NCI-H69 (cell line): ENCODE measurements at places on chromosomes 13 and 19.

GRCh38 chr13:75875450-75875849, 239.3 kb downstream of the LMO7 start:
- no peak for DNase-seq

GRCh38 chr13:111267784-111268183, 52.7 kb upstream of the TEX29 start:
- no peak for DNase-seq

DNA sequence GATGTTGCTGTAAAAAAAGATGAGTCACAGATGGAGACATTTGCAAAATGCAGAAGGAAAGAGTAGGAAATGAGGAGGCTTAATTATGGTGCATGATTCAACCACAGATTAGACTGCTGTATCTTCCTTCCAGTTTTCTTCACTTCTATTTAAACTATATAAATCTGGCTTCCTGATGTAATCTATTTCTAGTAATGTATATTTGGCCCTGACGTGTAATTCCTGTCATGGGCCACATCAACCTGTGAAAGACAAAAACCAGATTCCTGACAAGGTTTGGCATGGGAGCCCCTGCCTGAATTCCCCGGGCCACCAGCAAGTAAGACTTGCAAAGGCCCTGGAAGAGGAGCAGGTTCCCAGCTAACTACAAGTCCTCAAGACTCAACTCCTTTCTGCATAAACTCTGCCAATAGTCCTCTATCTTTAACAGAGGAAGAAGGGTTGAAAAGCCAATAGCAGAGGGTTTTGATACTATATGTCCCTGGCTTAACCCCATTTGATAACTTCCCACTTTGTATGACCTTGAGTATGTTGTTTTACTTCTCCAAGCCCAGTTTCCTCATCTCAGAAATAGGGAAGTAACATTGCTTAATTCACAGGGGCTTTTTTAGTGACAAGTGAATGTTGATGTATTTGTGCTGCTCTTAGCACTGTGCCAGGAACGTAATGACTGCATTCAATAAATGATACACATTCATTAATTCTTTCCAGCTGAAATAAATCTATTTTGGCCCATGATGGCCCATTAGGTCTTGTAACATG, 172.7 kb downstream of the SPRY2 start:
- no peak for DNase-seq

DNA sequence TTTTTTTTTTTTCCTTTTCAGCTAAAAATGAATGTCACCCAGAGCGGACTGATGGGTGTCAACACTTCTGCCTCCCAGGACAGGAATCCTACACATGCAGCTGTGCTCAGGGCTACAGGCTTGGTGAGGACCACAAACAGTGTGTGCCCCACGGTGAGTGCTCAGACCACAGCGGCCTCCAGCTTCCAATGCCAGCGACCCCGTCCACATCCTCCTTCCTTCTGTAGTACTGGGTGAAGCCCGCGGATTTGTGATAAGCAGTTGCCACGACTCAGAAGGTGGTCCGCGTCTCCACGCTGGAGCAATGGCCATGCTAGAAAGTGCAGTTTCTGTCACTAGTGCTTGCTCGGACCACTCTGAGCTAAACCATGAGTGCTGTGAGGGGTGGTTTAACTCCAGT, 6.0 kb downstream of the PROZ start:
- DNase-seq, result no peak

- no peak for DNase-seq
Observed at GRCh38 chr19:16227837-16228636, 30.3 kb downstream of the AP1M1 start.

DNA sequence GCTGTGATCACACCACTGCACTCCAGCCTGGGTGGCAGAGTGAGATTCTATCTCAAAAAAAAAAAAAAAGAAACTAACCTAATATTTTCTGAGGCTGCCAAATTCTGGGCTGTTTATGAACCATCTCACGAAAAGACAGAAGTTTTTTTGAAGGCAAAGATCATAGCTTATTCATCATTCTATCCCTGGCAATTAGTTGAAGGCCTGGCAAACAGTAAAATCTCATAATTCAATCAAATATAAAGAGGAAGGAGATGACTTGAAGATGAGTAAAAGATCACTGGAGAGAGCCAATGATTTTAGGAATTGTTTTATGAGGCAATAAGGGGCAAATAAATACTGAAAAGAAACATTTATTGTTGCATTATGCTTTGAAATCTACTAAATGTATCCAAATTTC, 216.5 kb downstream of the DCLK1 start:
- DNase-seq, result no peak

- DNase-seq, result peak; percentile 80
Observed at GRCh38 chr19:917323-918151, at the start of gene KISS1R. KISS1R (plus strand) TSS chr19:917333; CDS start chr19:917503, 170 bp downstream.

GRCh38 chr19:18063463-18063862, 23.3 kb downstream of the IL12RB1 start:
- DNase-seq, result peak; percentile 42

GRCh38 chr13:85508683-85509329, 290.4 kb downstream of the SLITRK6 start:
- DNase-seq, result peak; percentile 32

DNA sequence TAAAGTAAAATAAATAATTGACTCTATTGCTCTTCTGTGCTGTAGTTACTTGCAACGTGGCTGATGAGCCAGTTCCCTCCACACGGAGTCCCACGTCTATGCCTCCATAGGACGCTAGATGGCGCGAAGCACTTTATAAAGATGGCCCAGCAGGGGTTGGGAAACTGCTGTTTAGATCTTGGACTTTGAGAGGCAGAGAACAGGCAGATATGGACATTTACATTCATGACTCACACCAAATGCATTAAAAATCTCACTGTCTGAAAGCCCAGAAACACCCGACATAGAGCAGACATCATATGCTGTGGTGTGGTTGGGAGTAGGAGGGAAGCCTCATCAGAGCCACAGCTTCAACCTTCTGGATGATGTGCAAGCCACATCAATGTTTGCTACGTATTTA, 643.1 kb upstream of the ARGLU1 start:
- DNase-seq, result peak; percentile 96

- no peak for DNase-seq
Observed at GRCh38 chr13:42815681-42816080, 34.3 kb downstream of the FAM216B start.

GRCh38 chr13:111554539-111555267, 234.3 kb downstream of the TEX29 start:
- DNase-seq, result no peak

GRCh38 chr13:84481958-84482357, 599.7 kb upstream of the SLITRK1 start:
- DNase-seq, result no peak

DNA sequence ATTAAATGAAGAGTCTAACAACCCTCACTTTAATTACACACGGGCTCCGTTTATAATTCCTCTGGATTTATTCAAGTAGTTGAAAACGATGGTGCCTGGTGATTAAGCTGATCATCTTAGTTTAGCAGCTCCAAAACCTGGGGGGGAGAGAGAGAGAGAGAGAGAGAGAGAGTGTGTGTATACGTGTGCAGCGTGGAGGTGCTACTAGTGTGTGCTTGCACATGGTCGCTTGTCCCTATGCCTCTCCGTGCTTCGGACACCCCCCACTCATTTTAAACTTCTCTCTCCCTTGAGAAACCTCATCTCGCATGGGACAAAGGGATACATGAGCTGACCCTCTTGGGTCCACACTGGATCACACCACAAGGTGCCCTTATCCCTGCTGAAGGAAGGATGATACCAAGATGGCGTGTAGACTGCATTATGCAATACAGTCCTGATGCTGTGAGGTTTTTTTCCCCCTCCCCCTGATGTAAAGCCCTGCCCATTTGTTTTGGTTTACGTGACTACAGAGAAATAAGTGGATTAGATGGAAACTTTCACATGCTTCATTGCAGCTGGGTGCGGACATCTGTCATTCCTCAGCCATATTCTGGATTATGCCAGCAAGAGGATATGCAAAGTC, 320.8 kb downstream of the ZNF536 start:
- no peak for DNase-seq

- DNase-seq, result no peak
Observed at GRCh38 chr13:77000475-77000874, 8.6 kb downstream of the CLN5 start.

- peak; percentile 44 for DNase-seq
Observed at GRCh38 chr13:108213946-108214345, 1.4 kb downstream of the LIG4 start.

- no peak for DNase-seq
Observed at GRCh38 chr19:49217382-49217781, 59.8 kb downstream of the TRPM4 start.

GRCh38 chr13:48580896-48581295, 48.0 kb upstream of the RCBTB2 start:
- no peak for DNase-seq

- DNase-seq, result no peak
Observed at GRCh38 chr19:6817179-6817578, 44.7 kb downstream of the VAV1 start.

GRCh38 chr13:111555903-111556302, 235.5 kb downstream of the TEX29 start:
- no peak for DNase-seq

- DNase-seq, result no peak
Observed at GRCh38 chr19:39446365-39447084, 1.1 kb downstream of the SUPT5H start.

- DNase-seq, result peak; percentile 27
Observed at GRCh38 chr13:98461486-98462240, 115.2 kb downstream of the STK24 start.
